ENCODE measurements at places on chromosomes 1 and 21.

DNA sequence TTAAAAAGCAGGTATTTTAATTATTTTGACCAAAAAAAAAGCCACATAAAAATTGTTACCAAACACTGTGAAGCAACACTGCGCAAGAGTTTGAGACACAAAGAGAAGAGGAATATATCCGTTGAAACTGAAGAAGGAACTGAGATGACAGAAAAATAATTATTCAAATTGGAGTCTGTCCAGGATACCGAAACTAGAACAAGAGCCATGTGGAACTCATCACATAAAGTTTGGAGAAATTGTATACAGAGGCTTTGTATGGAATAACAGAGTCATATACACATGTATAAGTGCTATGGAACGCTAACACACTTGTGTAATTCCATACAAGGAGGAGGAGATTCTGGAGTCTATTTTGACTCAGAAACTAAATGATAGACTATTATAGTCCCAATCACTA, 675.1 kb upstream of the ADGRL2 start:
- no peak for DNase-seq

DNA sequence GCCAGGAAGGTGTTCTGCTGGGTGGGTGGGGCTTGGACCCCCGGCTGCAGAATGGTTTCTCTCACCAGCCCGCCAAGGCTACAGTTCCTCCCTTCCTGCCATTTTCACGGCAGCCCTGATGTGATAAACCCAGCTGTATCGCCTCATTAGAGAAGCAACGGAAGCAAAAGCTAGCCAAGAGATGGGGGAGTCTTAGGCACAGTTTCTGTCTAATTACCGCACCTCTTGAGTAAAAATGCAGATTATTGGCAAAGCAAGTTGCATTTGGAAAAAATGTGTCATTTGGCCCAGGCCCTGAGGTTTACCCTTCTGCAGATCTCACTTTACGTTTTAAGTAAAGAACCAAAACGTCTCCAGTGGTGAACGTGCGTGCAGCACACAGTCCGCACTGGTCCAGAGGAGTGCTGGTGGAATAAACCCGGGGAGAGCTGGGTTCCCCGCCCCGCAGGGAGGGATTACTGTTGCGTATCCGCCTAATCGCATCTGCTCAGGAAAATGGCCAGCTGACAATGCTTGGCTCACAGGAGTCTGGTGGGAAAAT, 109.9 kb downstream of the GALNT2 start:
- no peak for DNase-seq

DNA sequence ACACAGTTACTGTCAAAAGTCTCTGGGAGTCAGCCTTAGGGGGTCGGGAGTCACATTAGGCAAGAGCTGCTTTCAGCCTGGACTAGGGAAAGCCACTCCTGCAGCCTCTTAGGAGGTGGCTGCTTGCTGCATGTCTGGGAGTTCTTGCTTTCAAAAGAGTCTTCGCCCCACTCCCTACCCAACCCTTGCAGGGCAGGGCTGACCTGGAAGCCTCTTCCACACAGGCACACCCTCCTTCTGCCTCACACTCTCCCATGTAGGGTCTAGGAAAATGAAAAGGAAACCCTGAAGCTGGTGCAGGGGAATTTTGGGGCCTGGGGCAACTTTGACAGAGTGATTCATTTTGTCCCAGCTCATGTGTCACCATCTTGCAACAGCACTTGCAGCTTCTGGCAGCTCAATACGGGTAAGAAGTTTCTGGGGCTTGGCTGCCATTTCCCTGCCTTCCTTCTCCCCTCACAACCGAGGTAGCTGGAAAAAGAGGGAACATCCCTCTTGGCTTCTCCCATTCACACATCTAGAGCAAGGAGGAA, 37.3 kb downstream of the KCND3 start:
- DNase-seq = no peak

DNA sequence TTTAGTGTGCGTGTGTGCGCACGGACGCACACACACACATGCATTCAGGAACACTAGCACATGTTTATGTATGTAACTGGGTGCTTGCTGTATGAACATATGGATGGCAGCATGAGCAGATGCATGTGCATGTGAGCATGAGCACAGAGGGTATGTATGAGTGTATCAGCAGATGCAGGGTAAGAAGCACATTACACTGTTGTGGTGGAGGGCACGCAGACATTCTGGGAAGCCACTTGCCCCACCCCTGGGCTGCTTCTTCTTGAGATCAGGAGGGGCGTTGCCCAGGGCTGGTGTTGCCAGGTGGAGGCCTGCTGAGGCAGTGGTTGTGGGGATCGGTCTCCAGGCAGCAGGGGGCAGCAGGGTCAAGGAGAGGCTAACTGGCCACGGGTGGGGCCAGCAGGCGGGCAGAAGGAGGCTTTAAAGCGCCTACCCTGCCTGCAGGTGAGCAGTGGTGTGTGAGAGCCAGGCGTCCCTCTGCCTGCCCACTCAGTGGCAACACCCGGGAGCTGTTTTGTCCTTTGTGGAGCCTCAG, 3.9 kb upstream of the P3R3URF start:
- DNase-seq = no peak

GRCh38 chr1:110340207-110340468, 961 bp downstream of the RBM15 start:
- no peak for DNase-seq

DNA sequence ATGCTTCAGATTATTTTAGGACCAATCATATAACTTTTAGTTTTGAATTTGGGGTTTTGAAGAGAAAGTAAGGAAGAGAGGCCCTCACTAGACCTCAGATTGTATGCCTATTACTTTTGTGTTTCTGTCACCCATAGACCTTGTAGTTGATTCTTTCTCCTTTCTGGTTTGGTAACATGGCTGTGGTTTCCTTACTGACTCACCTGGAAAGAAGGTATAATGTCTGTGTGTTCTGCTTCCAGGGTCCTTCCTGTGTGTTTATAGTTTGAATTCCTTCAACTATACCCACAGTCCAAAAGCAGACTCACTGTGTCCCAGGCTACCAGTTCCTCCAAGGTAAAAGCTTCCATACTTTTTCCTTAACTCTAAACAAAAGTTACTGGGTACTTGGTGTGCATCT, 8.1 kb downstream of the SLC44A3 start:
- DNase-seq = no peak

DNA sequence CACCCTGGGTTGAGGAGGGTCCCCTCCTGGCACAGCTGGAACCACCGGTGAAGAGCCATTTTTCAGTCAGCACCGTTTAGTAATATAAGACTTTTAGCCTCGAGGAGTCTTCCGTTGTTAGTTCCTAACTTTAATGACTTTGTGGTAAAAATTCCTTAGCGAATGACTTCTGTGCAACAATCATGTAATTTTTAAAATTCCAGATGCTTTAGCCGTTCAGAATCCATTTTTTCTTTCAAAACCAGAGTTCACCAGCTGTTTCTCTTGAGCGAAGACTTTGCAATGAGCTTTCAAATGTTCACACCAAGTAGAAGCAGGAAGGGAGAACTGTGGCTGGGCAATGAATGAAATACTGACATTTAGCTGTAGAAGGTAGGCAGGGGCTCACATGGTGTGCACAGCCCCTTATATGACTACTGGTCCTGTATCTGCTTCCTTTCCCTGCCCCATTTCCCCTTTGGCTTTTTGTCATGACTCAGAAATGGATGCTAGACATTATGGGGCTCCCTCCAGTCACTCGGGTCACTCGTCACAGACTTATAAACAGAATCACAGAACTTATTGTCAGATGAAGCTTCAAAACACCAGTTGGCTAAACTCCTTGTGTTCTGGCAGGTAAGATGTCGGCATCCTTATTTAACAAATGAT, 4.1 kb downstream of the DISC1 start:
- DNase-seq = no peak

DNA sequence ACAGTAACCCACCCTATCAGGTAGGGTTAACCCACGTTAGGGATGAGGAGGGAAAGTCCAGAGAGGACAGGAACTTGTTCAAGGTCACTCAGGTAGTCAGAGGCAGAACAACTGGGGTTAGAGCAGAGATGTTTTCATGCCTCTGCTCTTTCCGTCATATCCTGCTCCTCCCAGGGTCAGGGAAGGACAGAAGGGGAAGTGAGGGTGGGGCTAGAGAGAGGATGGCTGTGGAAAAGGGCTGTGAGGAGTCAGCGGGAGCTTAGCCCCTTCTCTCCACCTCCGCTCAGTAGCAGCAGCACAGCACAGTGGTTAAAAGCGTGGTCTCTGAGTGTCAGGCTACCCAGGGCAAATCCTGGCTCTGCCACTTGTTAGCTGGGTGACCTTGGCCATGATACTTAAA, 36.5 kb downstream of the DDX20 start:
- no peak for DNase-seq
